ENCODE measurements at places on chromosomes 16 and 17.

DNA sequence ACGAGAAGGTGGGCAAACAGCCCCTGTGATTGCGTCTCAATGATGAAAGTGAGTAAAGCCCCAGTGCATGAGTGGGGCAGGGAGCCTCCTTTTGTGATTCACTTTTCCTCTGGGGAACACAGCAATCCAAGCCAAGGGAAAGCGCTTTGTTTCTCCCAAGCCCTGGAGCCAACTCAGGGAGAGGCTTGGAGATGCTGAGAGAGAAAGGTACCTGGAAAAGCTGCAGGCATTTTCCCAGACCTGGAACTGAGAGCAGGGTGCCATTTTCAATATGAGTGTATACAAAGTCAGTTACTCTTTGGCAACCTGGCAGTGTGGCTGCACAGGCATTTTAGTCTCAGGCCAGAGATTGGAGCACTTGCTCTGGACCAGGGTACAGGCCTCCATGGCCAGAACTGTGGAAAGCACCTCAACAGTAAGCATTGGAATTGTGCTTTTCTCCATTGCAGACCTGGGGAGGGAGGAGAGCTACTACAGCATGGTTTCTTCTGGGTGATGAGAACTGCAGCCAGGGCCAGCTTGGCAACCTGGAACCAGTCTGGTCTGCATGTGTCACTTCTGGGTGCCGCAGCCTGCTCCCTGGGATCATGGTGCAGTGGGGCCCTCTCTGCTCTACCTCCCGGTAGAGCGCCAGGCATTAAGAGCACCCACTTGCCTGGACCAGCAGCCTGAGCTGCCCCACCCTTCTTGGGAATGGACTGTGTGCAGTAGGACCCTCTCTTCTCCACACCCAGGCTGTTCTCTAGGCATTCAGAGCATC is 89.0 kb upstream of the CDH5 start:
- H3K27ac ChIP-seq, result no peak overlapping the region
- no peak overlapping the region for H3K4me3 ChIP-seq
- no peaks in the 10 kb centered on the region for H3K4me1 ChIP-seq
- no peaks in the 10 kb centered on the region for H3K27me3 ChIP-seq
- DNase-seq, result no peak

GRCh38 chr16:53152329-53152728 is 97.5 kb downstream of the CHD9 start:
- no peaks in the 10 kb centered on the region for H3K27me3 ChIP-seq
- no peak for DNase-seq
- no peak overlapping the region for H3K27ac ChIP-seq
- peaks cover 17% of the 10 kb centered on the region for H3K36me3 ChIP-seq
- H3K4me3 ChIP-seq, result no peak overlapping the region

- no peaks in the 10 kb centered on the region for H3K36me3 ChIP-seq
- peaks cover 6% of the 10 kb centered on the region for H3K4me1 ChIP-seq
- no peak for DNase-seq
- no peak overlapping the region for H3K4me3 ChIP-seq
- no peak overlapping the region for H3K27ac ChIP-seq
- H3K27me3 ChIP-seq, result no peaks in the 10 kb centered on the region
These were observed 135.7 kb upstream of the ZFHX3 start for GRCh38 chr16:73183611-73184092.

DNA sequence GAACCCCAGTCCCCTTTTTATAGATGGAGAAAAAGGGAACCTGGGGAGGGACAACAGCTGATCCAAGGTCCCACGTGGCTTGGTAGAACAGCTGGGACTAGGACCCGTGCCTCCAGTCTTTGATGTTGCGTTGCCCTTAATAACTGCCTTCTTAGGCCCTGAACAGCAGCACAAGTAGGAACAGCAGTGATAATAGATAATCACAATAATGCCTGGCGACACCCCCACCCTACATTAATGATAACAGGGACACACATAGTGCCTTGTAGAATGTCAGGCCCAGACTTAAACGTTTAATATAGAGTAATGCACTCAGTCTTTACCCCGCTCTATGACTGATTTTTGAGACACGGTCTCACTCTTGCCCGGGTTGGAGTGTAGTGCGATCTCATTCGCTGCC is 96.4 kb downstream of the ABCC6 start:
- no peak for DNase-seq
- H3K4me1 ChIP-seq, result no peaks in the 10 kb centered on the region
- no peak overlapping the region for H3K27ac ChIP-seq
- H3K27me3 ChIP-seq, result no peaks in the 10 kb centered on the region
- no peak overlapping the region for H3K4me3 ChIP-seq
- H3K36me3 ChIP-seq, result peaks cover 53% of the 10 kb centered on the region

Data from upper lobe of right lung (tissue), 1 donor.